ENCODE measurements at places on chromosomes 13 and 19.
A peak's percentile ranks its signal among the peaks of the same experiment; 100 is the strongest.

GRCh38 chr19:7907122-7907521 is 3.4 kb downstream of the MAP2K7 start:
- no peak for DNase-seq

DNA sequence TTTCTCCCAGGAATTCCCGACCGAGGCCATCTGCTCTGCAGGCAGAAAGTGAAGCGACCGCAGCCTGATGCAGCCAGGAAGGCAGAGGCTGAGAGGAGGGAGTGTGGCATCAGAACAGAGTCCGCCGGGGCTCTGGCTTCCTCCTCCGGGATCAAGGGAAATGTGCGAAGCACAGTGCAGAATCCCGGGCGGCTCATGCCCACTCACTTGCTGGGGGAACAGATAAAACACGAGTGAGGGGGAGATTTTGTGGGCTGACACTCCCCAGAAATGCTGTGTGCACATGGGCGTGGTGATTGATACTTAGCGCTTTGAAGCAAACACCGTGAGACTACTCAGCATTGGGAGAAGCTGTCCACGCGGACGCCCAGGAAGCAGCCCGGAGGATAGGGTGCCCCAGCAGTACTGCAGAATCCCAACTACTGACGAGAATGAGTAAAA is 75.3 kb upstream of the POMP start:
- peak; percentile 46 for DNase-seq

- DNase-seq = no peak
These were observed 12.2 kb downstream of the ZSCAN22 start for GRCh38 chr19:58338825-58339558.

- no peak for DNase-seq
These were observed 727.7 kb downstream of the UQCRFS1 start for GRCh38 chr19:28485292-28485691.

DNA sequence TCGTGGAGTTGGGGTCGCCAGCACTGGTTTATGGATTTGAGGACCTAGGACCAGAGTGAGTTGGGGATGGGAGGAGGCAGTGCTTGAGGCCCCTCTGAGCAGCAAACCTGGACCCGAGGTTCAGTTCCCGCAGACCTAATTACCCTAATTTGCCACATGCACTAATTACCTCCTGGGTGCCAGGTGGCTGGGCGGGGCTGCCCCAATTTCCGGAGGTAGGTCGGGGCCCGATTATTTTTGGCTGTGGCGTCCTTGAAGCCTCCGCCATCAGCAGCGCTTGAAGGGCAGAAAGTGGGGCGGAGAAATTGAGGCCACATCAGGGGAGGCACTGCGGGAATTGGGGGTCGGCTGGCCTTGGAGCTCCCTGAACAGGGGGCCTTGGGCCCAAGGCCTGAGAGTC is 5.9 kb upstream of the HOMER3 start:
- no peak for DNase-seq

GRCh38 chr19:4357921-4358326 is 14.6 kb downstream of the MPND start:
- DNase-seq = no peak

- no peak for DNase-seq
These were observed 2.4 kb downstream of the KLK1 start for GRCh38 chr19:50821248-50821612.

GRCh38 chr13:27236478-27236877 is 14.9 kb upstream of the RPL21 start:
- DNase-seq = no peak

GRCh38 chr13:30664689-30665275 is 47.1 kb downstream of the USPL1 start:
- no peak for DNase-seq

Data from K562 (cell line).